Activated CD4-positive, alpha-beta T cell treated with anti-CD3 and anti-CD28 coated beads, Interleukin-2, amount 10 ng/mL, durations not matched to agents 7 days and 5 days (primary cell): ENCODE measurements at places on chromosomes 11 and 22.

DNA sequence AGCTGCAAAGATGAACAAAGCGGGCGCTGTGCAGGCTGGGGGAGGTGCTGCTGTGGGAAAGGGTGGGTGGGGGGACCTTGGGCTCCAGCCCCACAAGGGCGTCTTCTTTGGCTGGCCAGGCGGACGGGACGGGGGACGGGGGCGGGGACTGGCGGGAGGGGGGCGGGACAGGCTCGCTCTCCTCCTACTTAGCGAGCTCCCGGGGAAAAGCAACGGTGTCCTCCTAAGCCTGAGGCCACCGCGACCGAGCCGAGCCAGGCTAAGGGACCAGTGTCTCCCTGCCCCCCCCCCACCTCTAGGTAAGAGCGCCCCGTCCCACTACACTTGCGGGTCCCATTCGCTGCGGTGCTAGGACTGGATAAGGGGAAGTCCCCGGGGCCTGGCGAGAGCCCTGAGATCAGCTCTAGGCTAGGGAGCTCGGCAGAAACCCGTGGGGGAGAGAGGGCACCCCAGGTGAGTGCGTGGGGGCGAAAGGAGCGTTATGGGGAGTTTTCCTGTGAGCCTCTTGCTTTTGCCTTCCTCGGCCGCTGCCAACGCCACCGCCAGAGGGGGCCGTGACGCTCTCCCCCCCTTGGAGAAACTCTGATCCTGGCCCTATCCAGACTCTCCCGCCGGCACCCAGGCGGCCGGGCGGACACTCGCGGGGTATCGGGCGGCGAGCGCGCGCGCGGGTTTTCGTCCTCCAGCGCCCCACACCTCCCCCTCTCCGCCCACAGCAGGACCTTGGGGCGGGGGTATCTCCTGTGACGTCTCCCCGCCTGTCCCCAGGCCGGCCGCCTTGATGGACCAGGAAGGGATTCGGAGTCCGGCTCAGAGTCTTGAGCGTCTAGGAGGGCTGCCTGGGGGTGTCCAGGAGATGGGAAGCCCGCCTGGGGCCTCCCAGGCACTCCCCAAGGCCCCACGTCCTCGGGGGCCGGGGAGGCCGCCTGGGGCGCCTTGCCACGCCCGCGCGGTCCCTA, at the start of gene PHLDB1:
PHLDB1 (plus strand) TSS at position 215 of the 959 bp plus-strand sequence. CDS start 6,222 bp downstream, outside the sequence.
- peak; percentile 30 for DNase-seq

DNA sequence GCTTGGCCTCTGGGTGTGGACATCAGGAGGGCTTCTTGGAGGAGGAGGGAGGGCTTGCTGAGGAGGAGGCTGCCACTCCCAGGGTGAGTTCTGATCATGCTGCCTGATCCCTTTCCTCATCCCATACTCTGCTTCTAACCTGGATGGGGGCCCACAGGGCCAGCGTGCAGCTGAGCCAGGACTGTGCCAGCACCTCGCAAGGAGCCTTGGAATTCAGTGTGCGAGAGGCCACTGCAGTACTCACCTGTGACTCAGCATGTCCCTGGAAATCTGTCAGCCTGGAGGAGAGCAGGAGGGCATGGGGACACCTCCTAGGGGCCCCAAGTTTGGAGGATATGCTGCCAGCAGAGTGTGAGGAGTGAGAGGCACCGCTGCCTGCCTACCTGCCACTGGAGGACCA, 4.2 kb upstream of the GAB4 start:
- no peak for DNase-seq

- no peak for DNase-seq
These were observed 2.7 kb downstream of the TNRC6B start for GRCh38 chr22:40180403-40180802.

DNA sequence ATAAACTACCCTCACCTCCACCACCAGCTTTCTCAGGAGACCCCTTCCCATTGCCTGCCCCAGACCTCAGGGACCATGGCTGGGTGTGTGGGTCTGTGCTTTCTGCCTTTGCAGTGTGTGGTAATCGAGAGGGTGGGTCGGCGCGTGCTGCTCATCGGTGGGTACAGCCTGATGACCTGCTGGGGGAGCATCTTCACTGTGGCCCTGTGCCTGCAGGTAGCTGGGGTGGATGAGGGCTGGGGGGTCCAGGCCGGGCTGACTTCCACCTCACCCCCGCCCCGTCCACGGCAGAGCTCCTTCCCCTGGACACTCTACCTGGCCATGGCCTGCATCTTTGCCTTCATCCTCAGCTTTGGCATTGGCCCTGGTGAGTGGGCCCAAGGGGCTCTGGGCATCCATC, 10.5 kb upstream of the MIF start:
- DNase-seq = no peak

- no peak for DNase-seq
These were observed 80.5 kb downstream of the BRD1 start for GRCh38 chr22:49747130-49747529.

DNA sequence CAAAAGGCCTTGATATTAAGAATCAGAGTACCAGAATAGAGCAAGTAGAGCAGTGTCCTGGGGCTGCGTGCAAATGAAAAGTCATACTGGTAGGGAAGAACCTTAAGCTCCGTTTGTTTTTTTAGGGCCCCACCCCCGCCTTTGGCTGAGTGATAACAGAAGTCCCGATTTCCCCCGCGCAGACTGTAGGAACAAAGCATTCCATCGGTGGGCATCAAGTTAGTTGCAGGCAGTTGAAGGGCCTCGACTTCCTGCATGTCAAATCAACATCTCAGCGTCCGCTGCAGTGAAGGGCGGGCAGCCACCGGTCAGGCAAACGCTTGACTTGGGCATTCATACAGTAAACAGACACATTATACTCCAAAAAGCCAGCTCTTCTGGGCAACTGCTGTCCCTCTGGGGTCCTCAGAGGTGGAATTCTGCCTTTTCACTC, 11.7 kb downstream of the LRP4 start:
- DNase-seq = no peak

GRCh38 chr22:27987557-27987956, 68.5 kb upstream of the PITPNB start:
- DNase-seq = no peak

- no peak for DNase-seq
These were observed 17.5 kb downstream of the CTTN start for GRCh38 chr11:70415642-70416395.

DNA sequence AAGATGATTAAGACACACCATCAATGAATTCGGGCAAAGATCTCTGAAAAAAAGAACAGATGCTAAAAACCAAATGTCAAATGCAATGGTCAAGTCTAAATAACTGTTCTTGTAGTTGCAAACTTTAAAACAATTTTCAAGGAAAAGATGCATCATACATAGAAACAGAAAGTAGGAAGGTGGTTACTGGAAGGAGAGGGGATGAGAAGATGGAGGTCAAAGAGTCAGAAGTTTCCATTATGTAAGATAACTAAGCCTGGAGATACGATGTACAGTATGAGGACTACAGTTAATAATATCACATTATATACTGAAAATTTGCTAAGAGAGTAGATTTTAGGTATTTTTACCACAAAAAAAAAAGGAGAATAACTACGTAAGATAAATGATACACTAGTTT, 27.1 kb downstream of the CWF19L2 start:
- no peak for DNase-seq

- no peak for DNase-seq
These were observed 1.3 kb downstream of the OR52D1 start for GRCh38 chr11:5489576-5490357.

DNA sequence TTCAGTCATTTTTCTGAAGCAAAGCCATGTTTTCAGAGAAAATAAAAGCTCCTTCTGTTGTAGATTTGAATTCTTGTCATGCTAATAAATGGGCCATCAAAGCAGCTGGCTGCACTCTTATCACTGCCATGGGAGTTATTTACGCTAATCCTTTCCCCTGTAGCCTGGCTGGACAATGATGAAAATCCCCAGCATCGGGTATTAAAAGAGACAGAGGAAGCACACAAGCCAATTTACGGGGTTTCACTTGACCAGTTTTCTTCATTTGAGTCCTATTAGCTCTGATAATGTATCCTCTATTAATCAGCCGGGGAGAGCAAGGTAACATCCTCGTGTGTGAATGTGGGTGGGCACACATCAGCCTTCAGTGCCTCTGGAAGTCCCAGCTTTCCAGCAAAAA, 470.2 kb upstream of the API5 start:
- DNase-seq = no peak

GRCh38 chr11:17750013-17750800, 15.6 kb downstream of the KCNC1 start:
- DNase-seq = no peak

- no peak for DNase-seq
These were observed 1.0 kb downstream of the SSTR3 start for GRCh38 chr22:37211075-37211865.

- DNase-seq = no peak
These were observed 50.1 kb downstream of the CABIN1 start for GRCh38 chr22:24061124-24061684.

- DNase-seq = peak; percentile 66
These were observed 89.2 kb upstream of the CRTAM start for GRCh38 chr11:122749005-122749687.

DNA sequence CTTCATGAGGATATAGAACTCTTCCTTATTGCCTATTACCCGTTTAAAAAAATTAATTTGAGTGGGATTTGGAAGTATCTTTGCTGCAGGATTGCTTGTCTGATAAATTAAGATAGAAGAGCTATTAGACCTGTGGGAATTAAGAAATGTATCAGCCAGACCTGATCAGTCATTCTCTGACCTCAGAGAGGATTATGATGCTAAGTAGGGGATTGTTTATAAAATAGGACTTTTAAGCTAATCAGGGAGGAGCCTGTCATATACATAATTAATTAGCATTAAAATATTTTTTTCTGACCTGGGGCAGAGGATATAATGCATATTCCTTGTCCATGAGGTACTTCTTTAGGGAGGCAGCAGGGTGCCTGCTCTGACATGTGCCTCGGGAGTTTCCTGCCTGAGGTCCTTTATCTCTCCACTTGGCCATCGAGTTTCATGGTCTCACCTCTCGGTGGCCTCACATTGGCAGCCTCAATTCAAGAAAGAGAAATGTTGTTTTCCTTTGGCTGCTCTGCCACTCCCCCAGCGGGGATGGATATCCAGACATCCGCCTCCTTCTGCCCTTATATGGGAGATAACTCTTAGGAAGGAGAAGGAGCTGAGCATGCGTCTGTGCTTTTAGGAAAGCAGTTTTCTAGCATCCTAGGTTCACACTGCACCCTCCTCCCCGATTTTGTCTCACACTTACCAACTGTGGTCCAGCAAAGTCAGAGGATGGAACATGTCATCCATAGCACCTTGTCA, 41.1 kb downstream of the DIXDC1 start:
- no peak for DNase-seq

GRCh38 chr11:31689559-31689958, 121.6 kb downstream of the PAX6 start:
- no peak for DNase-seq

GRCh38 chr22:30486661-30487115, 14.9 kb upstream of the SEC14L3 start:
- no peak for DNase-seq

DNA sequence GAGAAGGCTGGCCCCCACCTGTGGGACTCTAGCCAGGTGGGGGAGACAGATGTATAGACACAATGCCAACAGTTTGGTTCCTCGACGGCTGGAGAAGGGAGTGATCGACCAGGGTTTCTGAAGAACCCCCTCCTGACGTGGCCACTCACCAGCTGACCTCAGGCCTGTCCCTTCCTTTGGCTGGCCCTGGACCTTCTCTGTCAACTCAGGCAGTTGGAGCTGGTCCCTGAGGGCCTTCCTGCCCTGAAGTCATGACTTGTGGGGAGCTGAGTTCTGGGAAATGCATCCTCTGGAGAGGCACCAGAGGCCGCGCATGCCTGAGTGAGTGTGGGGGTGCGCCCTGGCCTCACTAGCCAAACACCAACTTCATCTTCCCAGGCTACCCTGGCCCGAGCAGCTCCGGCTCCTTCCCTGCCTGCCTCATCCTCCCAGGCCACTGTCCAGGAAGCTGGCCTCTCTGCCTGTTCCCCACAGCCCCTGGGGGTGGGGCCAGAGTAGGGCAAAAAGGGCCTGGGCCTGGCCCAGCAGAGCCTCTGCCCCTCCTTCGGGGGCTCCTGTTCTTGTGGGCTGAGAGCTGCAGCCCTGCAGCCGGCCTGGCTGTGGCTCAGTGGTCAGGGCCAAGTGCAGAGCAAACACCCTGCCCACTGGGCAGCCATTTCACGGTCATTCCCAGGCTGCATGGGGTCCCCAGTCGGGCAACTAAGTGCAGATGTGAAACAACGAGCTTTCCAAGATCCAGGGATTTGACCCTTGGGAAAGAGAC, 23.6 kb downstream of the TXN2 start:
- DNase-seq = no peak

- no peak for DNase-seq
These were observed 15.7 kb downstream of the PIK3IP1 start for GRCh38 chr22:31276426-31277167.

DNA sequence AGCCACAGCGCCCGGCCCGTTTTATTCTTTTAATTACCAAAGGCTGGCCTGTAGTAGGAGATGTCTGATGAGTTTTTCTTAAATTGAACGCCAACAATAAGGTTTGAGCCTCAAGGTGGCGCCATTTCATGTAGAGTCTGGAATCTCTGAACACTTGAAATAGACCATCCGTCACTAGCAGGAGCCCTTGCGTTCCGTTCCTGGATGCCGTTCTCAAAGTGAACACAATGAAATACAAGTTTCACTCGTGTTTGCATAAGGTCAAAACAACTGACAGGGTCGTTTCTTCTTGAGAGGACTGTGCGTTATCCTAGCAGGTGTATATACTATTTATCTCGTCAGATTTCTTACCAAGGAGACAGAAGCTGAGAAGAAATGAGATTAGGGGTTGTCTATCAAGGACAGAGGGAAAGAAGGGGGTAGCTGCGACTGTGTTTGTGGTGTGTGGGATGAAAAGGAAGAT, 18.7 kb upstream of the SCGB1D1 start:
- DNase-seq = peak; percentile 84

- no peak for DNase-seq
These were observed 45.0 kb downstream of the PPP6R3 start for GRCh38 chr11:68505596-68505995.

GRCh38 chr11:116576526-116576925, 196.3 kb downstream of the BUD13 start:
- no peak for DNase-seq

DNA sequence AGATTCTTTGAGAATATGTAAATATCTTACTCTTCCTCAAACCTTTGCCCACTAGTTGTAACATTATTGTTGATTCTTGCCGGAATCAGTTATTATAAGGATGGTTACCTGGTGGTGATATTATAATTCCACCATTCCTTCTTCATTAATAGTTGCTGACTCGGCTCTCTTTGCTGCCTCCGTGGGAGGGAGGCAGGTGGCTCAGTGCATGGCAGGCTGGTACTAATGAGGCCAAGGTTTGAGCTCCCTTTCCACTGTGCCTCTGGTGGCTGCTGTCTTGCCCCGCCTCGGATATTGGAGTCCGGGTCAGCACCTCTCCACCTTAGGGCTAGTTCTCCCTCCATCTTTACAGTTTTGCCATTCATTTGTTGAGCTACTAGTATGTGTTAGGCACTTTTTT, 12.7 kb downstream of the CD6 start:
- DNase-seq = no peak
